Smooth muscle cell of bladder (primary cell): ENCODE measurements at places on chromosomes 6 and 20. TPM values are rescaled to one million over a fixed set of nuclear protein-coding genes. Genes with fewer than 3 reads are reported as not detected.

The B4GALT5 gene
- total RNA-seq = 22.5 and 35.0 TPM in 2 replicates

The CGA gene
- 0.09 TPM in 1 of 2 replicates, not detected in the other for total RNA-seq

The FAM217A gene
- not detected in 2 replicates for total RNA-seq

The PPARD gene
- total RNA-seq = 8.7 and 9.1 TPM in 2 replicates

The TGM3 gene
- total RNA-seq = 0.18 TPM in 1 of 2 replicates, not detected in the other

The CFAP61 gene
- under 0.01 TPM in 1 of 2 replicates, not detected in the other for total RNA-seq

The HUS1B gene
- 0.71 and 0.83 TPM in 2 replicates for total RNA-seq

The APCDD1L gene
- total RNA-seq = 7.0 and 14.1 TPM in 2 replicates

The CD24 gene
- 0.57 and 0.83 TPM in 2 replicates for total RNA-seq

The NTSR1 gene
- 0.09 TPM in 1 of 2 replicates, not detected in the other for total RNA-seq

The DEFB124 gene
- total RNA-seq = not detected in 2 replicates

The SIRPB2 gene
- not detected in 2 replicates for total RNA-seq

The LY6G6F gene
- total RNA-seq = not detected in 2 replicates

The CCN5 gene
- total RNA-seq = 1.1 and 5.0 TPM in 2 replicates

The COMMD7 gene
- 17.2 and 22.9 TPM in 2 replicates for total RNA-seq

The SEL1L2 gene
- not detected in 2 replicates for total RNA-seq

The KHDC1L gene
- total RNA-seq = not detected in 2 replicates

The HLA-DMB gene
- total RNA-seq = under 0.01 and 0.71 TPM in 2 replicates

The UBE2C gene
- total RNA-seq = 3.6 and 4.3 TPM in 2 replicates

The RRAGD gene
- 0.14 and 3.1 TPM in 2 replicates for total RNA-seq

The ATF6B gene
- 10.8 and 11.6 TPM in 2 replicates for total RNA-seq

The TAGAP gene
- total RNA-seq = not detected in 2 replicates

The HMGCLL1 gene
- 0.18 and 0.28 TPM in 2 replicates for total RNA-seq
